ENCODE measurements at places on chromosomes 7 and 10.
A peak's percentile ranks its signal among the peaks of the same experiment; 100 is the strongest.

GRCh38 chr10:44774676-44775401, 136.3 kb upstream of the TMEM72 start:
- DNase-seq, result no peak

GRCh38 chr7:157587805-157588560, 251.2 kb downstream of the DNAJB6 start:
- DNase-seq, result no peak

DNA sequence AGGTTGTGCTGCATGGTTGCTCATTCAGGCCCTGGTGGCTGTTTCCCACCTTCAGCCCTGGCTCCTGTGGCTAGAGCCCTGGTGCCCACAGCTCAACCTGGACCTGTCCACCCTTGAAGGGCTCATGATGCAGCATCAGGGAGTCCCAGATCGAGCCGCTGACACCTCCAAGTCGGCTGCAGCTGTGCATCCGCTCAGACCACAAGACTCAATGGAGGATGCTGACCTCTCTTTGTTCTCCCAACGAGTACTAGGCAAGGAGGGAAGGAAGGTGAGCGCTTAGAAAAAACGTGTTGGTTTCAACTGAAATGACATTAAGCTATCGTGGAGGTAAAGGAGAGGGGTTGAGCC, 9.5 kb upstream of the C10orf95 start:
- no peak for DNase-seq

DNA sequence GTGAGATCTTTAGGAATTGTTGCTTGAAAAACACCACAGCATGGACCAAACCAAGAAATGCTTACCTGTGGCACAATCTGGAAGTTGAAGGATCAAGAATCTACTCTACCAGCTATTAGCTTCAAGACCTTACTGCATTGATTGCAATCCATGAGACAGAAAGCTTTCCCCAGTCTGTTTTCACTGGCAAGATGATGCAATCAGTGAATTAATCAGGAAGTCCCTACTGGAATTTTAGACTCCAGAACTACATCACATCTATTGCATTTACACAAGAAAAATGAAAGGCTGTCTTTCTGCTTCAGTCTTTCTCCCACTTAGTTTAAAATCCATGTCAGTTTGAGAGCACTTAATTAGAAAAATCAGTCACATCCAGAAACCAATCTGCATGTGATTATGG, 191.7 kb downstream of the TFEC start:
- no peak for DNase-seq

- no peak for DNase-seq
These were observed 52.9 kb upstream of the CACUL1 start for GRCh38 chr10:118807512-118808305.

DNA sequence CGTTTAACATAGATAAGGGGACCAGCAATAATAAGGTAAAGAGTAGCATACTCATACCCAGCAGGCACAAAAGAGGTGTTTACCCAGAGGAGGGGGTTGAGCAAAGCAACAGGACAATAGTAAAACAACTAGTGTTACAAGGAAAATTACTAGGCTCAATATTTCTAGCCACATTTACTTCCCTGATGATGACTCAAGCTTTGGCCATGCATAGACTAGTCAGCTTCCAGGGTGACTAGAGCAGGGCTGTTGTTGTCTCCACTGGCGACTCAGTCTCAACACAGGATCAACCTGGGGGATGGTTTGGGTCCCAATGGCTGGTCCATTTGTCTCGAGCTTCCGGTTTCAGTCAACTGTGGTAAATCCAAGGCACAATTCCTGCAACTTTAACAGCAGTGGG, 217.7 kb upstream of the KCND2 start:
- DNase-seq, result no peak

DNA sequence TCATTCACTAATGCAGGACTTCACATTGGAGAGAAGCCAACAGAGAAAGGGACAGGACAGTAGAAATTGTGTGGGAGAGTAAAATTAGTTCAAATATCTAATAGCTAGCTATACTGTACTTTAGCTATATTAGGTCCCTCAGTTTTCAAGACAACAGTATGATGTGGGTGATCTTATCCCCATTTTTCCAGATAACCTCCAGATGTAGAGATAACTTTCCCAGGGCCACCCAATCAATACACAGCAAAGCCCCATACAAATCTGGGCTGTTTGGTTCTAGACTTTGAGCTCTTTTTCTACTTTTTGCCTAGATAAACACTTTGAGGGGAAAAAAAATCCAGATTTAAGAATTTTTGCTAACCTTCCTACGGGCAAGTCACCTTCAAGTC, 482 bp upstream of the CLDN12 start:
- DNase-seq, result no peak

DNA sequence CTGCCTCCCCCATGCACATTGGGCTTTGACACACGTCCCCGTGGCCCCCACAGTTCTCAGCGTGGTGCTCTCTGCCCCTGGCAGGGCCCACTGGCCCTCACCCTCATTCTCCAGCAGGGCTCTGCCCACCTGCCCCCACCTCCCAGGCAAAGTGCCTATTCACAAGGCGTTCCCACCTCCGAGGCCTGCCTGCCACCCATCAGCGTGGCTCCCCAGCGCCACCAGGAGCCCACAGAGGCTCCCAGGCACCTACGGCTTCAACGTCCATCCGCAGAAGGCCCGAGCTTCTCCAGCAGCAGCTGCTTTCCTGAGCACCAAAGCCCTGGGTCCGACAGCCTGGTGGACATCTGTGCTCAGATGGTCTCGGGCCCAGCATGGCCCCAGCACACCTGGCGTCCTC, 211.8 kb upstream of the PPP2R2D start:
- DNase-seq, result no peak

- no peak for DNase-seq
These were observed 58.1 kb downstream of the INSIG1 start for GRCh38 chr7:155355745-155356144.

DNA sequence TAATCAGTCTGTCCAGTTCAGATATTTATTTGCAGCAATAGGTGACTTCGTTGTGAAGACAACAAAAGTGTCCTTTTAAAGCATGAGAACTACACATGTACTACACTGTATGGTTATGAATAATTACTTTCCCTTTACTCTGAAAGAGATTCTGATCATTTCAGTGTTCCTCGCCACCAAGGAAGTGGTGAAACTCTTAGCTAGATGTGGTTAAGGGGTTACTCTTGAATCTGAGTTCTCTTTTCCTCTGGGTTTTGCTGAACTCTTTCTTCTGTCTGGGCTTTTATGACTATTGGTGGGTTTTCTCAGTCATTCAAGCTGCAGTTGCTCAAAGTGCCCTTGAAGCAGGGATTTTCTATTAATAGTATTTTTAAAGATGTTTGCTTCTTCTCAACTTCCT, 127.9 kb upstream of the SEM1 start:
- DNase-seq, result no peak

GRCh38 chr10:12042409-12042796, 206 bp downstream of the UPF2 start:
- DNase-seq, result no peak

DNA sequence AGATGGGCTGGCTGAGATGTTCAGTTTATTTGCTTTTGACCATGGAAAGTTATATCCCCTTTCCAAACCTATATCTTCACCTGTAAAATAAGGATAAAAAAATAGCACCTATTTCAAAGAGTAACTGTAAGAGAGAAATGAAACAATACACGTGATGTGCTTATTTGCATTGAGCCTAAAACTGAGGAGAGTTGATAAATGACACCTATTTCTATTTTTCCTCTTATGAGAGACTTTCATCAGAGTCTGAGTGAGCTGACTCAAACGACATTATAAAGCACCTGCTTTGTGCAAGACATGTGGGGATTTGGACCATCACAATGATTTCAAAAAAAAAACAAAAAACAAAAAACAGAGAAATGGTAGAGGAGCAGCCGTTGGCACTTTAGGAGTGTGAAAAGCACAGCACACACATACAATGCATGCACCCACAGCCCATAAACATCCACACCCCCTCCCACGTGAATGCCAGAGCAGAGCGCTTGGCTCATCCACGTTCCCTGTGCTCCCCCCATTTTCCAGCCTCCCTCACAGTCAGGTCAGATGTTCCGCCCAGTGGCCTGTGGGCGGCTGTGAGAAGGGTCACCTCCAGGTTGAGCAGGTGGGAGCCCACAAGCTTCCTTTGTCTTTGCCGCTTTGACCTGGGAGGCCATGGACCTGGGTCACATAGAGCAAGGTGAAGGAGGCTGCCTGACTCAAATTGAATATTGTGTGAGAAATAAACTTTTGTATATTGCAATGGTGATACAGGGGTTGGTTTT, 253.2 kb upstream of the ZNF32 start:
- DNase-seq, result no peak

DNA sequence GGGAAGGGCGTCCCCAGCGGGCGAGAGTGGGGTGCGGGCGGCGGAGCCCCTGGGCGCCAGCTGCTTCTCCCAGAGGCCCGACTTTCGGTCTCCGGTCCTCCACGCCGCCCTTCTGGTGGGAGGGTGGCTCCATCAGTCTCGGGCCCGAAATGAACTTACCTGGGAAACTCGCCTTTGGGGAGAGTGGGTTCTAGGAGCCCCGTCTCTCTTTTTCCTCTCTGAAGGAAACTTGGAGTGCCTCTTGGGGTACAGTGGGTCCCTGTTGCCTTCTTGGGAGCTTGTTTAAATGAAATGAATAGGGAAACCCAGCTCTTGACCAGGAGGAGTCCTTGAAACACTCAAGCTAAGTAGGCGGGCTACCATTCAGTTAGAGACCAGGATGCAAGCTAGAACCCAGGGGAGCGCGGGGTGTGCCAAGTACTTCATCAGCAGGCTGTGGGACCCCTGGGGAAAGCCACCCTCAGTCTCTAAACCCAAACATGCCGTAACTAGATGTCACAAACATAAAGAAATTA, 1.3 kb downstream of the SLC26A4 start:
- peak; percentile 17 for DNase-seq

DNA sequence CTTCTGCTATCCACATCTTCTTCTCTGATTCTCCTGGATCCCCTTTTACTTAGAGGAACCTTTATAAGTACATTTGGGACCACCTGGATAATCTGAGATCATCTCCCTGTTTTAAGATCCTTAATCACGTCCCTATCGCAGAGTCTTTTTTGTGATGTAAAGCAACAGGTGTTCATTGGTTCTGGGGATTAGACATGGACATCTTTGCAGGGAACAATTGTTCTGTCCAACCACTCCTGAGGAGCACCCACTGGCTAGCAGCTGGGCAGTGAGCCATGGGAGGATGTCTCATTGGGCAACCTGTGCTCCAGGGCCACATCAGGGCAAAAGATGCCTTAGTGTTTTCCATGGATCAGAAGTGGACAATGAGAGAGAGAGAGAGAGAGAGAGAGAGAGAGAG, 56.0 kb downstream of the ZNF800 start:
- no peak for DNase-seq

GRCh38 chr7:26853788-26854393, 10.5 kb downstream of the SKAP2 start:
- peak; percentile 27 for DNase-seq

DNA sequence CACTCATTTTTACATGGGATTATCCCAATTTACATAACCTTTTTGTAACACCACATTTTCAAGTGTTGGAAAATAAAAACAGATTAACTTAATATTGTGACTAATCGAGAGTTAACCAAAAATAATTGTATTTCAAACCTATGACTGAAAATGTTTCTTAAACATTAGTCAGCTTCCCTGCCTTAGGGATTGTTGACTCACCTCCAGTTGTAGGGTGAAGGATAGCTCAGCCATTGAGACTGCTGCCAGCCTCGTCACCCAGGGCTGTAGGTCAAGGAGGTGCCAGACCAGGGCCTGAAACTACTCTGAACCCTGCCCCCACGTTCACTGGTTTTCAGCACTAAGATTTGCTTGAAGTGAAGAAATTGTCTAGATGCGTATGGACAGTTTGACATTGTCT, 351.2 kb downstream of the GFRA1 start:
- DNase-seq, result no peak

DNA sequence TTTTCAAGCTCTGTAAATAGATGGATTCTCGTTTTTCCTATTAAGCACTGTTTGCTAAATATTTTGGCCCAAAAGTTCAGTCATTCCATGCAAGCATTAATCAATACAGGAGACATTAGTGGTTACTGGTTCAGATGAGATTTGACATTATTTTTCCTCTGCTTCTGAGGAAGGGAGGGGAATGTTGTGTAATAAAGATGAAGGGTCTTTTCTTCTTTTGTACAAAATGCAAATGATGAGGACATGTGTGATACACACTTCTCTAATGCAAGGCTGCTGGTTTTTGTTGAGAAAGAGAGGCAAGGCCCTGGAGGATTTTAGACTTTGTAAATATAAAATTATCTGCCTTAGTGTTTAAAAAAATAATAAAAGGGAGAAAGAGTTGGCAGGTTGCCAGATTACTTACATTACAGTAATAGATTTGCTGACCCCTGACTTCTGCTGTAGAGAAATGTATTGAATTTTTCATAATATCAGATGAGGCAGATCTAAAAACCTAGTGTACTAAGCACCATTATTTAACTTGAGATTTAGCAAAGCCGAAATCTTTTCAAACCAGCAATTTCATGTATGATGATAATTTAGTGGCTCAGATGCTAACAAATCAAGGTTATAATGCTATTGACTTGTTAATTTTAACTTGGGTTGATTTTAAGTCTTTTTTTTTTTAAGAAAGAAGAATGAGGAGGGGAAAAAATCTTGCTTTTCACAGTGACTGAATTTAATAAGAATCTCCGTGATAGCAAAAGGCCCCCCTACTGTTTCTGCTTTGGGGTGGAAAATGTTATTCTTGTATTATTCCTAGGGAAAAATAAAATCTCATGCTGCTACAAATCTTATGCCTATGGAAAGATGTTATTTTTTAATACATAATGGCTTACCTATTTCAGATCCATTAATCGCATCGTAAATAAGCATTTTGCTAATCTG, 180.1 kb downstream of the ARID5B start:
- no peak for DNase-seq

DNA sequence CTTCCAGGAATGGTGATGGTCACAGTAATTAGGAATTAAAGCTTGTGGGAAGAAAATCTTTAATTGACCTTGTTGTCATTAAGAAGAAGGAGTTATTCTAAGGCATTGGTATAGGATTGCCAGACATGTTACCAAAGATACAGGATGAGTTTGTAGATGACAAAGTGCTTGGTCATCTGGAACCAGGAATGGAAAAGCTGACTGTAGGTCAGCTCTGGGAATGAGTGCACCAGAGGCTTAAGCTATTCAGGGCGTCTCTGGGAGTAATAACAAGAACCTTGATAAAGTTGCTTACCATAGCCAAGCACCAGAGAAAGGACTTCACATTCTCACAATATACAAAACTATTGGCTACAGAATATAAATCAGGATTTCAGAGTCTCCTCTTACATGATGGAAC, 89.0 kb downstream of the PHTF2 start:
- no peak for DNase-seq

Data from G401 (cell line).